Urinary bladder (tissue), 4 donors: ENCODE measurements at places on chromosomes 4 and X. TPM values are rescaled to one million over a fixed set of nuclear protein-coding genes. Genes with fewer than 3 reads are reported as not detected.

The CLCN3 gene
- 62.8 TPM for total RNA-seq

The NR3C2 gene
- total RNA-seq: 19.1 TPM

The CXCL10 gene
- 7.6 TPM for total RNA-seq

The F8A1 gene
- 0.95 TPM for total RNA-seq

The F8A3 gene
- 1.6 TPM for total RNA-seq

The CT83 gene
- total RNA-seq: not detected

The ATP2B3 gene
- 0.69 TPM for total RNA-seq
